ENCODE measurements at places on chromosomes 16 and 17. TPM values are rescaled to one million over a fixed set of nuclear protein-coding genes. Genes with fewer than 3 reads are reported as not detected.

The SMPD3 gene
- 1.1 TPM for polyA plus RNA-seq

DNA sequence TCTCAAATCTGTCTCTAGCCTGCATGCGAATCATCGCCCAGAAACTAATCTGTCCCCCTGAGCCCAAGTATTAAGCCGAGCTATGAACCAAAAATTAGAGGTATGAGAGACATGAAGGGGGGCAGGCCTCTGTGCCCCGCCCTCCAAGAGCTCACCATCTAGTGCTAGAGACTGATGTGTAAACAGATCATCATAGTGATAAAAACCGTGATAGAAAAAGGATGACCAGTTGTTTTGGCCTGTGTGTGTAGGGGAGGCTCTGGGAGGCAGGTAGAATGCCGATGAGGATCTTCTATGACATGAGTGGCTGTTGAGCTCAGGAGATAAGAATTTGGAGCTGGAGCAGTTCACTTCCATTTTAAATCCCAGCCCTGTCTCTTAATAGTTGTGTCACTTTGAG, 89.1 kb upstream of the TBX2 start:
- DNase-seq: no peak

- DNase-seq: no peak
These were observed 984 bp downstream of the CENPV start for GRCh38 chr17:16352303-16352666.

The KCNJ12 gene
- 13.8 TPM for polyA plus RNA-seq

The ROGDI gene
- 13.5 TPM for polyA plus RNA-seq

DNA sequence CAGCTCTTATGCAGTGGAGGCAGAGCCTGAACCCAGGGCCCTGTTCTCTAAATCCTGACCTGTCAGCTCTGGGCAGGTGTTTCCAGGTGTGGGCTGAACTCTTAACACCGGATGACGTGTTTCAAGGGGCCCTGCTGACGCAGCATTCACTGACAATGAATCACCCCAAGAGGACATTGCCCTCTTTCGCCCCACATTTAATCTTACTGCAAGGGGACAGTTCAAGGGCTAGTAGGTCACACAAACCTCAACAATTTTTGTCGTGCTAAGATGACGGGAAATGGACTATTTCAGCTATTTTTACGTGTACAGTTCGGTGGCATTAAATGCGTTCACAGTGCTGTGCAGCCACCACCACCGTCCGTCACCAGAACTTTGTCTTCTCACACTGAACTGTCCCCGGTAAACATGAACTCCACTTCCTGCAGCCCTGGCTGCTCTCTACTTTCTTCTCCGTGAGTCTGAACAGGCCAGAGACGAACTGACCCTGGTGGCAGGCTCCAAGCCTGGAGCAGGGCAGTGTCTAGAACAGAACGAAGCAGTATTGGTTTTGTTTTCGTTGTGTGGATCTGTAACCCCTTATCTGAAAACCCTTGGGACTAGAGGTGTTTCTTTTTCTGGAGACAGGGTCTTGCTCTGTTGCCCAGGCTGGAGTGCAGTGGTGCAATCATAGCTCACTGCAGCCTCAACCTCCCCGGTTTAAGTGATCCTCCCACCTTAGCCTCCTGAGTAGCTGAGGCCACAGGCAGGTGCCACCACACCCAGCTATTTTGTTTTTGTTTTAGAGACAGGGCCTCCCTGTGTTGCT, 88.4 kb upstream of the CIBAR2 start:
- DNase-seq: no peak

DNA sequence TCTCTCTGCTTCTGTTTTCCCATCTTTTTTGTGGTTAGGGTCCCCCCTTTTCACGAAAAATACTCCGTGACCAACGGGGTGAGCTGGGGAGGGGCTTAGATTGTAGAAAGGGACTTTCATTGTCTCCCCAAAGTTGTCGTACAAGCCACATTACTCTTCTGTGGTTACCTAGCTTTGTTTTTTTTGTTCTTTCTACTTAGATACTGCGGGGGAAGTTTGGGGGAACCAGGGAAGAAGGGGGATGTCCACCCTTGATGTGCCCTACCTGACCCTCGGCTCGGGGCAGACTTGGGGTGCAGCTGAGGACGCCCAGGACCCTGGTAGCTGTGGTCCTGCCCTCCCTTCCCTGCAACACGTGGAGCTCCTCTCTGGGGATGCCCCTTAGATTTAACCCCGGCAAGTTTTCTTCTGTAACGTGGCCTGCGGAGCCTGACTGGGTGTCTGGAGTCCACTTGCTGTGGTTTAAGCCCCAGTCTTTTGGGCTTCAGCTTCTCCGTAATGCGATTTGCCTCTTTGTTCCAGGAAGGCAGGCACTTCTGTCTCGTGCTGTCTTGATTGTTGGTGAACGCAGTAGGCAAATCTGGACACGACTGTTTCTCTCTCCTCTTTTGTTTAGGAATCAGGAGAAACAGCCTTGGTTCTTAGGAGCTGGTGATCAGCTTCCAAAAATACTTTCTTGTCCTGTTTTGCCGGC, 892 bp downstream of the ABCC1 start:
- DNase-seq: no peak

DNA sequence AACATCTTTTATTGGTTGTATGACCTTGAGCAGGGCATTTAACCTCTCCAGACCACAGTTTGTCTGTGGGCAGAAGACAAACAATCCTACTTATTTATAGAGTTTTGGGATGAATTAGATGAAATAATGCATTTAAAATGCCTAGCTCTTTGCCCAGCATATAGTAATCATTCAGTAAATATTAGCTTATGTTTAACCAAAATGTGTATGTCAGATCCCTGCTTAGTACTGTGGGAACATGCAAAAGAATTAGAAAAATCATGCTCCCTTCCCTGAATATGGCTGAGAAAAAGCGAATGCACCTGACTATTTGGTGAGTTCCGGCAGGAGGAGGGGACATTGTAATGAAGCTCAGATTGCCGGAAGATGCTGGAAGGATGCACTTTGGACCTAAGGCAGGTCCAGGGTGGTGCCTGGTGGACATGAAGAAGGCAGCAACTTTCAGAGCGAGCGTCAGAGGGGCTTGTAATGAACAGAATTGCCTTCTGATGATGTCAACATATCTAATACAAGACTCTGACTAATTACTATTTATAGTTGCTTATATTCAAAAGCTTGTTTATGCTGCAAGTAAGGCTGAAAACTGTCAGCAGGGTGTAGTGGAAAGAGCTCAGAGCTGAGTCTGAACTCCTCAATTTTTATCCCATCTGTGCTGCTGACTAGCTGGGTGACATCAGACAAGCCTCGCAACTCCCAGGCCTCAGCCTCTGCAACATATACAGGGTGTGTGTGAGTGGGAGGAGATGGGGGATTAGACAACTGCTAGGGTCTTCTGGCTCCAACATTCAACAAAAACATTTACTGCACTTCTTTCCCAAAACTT, 221.2 kb downstream of the PRKCA start:
- no peak for DNase-seq

The HOXB9 gene
- polyA plus RNA-seq: 0.05 TPM

- DNase-seq: no peak
These were observed 14.5 kb downstream of the NGFR start for GRCh38 chr17:49509588-49509917.

GRCh38 chr17:80347536-80347935, 67.4 kb upstream of the ENDOV start:
- no peak for DNase-seq

- no peak for DNase-seq
These were observed 1.1 kb downstream of the CFAP119 start for GRCh38 chr16:30760577-30761426.

DNA sequence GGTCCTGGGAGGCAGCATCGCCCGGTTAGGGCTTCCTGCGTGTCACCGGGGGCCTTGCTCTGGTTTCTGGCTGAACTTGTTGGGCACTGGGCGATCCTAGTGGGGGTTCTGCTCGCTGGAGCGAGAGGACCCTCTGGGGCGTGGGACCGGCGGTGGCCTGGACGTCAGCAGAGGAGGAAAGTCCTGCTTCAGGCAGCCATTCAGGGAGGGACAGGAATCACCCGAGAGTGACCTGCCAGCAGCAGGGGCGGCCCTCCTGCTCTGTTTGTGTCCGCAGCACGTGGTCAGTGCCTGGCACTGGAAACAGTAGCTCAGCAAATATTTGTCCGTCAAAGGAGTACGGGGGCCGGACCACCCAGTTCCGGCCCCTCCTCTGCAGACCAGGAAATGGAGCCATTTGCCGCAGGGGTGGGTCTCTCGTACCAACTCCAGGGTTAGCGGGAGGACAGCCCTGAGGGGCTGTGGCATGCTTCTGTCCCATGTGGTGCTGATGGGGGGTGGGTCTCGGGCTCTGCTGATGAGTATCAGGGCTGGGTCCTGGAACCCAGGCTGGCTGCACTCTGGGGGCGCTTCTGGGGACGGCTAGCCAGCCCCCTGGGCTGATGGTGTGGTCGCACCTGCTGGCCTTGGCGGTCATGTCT, 48.3 kb downstream of the BAIAP2 start:
- DNase-seq: no peak

The RAMP2 gene
- polyA plus RNA-seq: 64.1 TPM

GRCh38 chr16:16036359-16036792, 87.0 kb downstream of the ABCC1 start:
- DNase-seq: no peak

DNA sequence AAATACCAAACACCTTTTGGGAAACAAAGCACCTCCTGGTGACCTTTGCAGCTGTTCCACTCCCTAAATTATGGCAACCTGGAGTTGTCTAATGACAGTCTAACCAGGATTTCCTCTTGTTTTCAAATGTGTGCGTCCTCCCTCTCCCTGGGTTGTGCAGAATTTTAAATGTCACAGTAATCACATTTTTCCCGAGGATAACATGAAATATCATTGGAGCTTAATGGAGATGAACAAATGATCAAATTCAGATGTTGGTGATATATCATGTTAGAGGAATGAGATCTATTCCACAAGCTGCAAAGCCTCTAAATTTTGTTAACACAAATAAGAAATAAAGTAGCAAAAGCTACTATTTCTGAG, 86.9 kb upstream of the HLF start:
- DNase-seq: no peak

- no peak for DNase-seq
These were observed 72.1 kb downstream of the PRKCB start for GRCh38 chr16:23907903-23908302.

DNA sequence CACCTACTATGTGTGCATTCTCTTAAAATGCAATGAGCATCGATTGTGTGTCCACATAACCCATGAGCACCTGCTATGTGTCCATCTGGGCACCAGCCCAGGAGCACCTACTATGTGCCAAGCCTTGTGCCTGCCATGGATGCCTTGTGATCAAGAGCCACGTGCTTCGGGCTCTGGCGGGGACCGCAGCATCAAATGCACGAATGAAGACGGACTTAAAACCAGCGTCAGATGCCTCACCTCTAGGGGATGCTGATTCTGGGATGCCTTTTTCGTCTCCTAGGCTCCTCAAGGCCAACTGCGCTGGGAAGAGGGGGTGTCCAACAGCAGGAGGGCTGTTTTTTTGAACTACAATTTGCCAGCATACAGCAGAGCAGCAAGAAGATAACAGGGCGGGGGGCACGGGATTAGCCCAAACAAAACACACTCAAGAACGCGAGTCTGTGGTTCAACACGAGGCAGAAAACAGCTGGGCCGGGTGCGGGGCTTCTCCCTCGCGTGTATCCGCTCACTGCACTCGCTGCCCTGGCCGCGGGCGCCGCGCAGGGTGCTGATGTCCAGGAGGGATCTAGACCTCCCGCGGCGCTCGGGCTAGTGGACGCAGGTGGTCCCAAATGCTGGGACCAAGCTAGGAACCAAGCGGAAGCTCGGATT, 1.2 kb upstream of the GLIS2 start:
- DNase-seq: no peak

GRCh38 chr16:71846431-71846830, 655 bp downstream of the ATXN1L start:
- no peak for DNase-seq

The SMIM22 gene
- polyA plus RNA-seq: not detected

The PLXDC1 gene
- polyA plus RNA-seq: 5.0 TPM

The GSE1 gene
- 52.6 TPM for polyA plus RNA-seq

The CPHXL2 gene
- not detected for polyA plus RNA-seq

The HBA1 gene
- polyA plus RNA-seq: 2,062 TPM

GRCh38 chr17:67431249-67432015, 54.4 kb downstream of the PITPNC1 start:
- no peak for DNase-seq

DNA sequence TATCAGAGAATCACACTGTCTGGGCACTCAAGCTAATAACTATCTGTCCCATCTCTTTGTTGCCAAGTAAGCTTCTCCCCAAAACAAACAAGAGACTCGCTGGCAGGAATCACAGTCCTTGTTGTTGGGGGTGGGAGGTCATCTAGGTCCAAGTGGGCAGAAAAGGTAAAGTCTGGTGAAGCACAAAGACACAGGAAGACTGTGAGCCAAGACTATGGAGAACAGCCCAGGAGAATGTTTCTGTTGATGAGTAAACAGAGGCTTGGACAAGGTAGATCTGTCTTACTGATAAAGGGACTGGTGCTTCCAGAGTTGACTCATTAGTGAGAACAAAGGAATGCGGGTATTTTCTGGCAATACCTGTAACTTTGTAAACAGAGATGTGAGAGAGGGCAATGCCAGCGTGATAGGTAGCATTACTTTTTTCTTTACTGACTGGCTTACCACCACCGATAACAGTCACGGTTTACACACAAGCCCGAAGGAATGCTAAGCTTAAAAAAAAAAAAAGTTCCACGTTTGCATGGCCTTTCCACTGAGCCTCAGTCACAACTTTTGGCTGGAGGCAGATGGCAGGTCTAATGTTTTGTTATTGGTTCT, 11.5 kb upstream of the MMD start:
- DNase-seq: no peak

- no peak for DNase-seq
These were observed 57.3 kb downstream of the AXIN2 start for GRCh38 chr17:65504141-65504540.

DNA sequence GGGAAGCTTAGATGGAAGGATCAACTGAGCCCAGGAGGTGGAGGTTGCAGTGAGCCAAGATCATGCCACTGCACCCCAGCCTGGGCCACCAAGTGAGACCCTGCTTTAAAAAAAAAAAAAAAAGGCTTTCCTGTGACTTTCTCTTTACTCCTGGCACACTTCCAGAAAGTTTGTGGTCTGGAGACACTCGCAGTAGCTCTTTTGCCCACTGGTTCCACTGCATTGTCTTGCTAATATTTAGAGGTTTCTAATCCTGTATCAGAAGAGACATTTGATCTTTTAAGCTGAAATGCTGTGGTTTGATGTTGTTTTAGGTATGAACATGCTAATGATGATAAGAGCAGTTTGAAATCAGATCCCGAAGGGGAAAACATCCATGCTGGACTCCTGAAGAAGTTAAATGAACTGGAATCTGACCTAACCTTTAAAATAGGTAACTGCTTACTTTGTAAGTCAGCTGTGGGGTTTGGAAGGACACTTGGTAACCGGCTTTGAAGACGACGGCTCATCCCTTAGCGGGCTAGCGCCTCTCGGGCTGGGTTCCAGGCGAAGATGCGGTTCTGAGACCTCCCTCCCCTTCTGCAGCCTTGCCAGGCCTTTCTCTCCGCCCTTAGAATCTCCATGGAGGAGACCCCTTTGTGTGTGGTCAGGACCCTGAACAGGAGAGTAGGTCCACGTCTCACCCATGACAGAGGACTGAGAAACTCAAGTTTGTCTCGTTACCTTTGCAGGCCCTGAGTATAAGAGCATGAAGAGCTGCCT, 23.1 kb downstream of the NTAN1 start:
- no peak for DNase-seq

The EPX gene
- 0.59 TPM for polyA plus RNA-seq

Data from forelimb muscle (tissue), 1 donor.